ENCODE measurements at places on chromosomes 12 and 14.

- DNase-seq: no peak
Measured at GRCh38 chr12:13318231-13319015, 121.9 kb downstream of the EMP1 start.

DNA sequence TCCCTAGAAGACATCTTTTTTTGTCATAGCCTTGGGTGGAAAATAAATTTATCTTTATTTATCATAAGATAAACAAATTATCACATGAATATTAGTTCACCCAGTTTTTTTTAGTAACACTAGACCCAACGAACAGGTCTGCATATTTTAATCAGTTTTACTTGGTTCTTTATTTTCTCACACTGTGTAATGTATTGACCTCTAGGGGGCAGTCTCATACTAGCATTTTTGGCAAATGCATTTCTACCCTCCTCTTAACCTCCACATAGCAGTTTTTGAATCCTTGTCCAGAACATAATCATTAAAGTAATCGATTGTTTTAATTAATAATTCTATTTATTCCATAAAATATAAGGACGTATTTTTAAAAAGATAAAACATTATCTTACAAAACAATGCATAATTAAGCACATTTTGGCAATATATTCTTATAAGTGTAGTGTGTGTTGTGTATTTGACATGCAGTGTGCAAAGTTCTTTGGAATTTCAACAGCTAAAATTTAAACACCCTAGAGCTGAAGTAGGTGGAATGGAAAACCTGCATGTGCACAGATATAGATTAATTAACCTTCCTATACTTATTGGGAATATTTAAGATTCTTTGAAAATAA is 31.6 kb upstream of the PTPRQ start:
- no peak for DNase-seq

DNA sequence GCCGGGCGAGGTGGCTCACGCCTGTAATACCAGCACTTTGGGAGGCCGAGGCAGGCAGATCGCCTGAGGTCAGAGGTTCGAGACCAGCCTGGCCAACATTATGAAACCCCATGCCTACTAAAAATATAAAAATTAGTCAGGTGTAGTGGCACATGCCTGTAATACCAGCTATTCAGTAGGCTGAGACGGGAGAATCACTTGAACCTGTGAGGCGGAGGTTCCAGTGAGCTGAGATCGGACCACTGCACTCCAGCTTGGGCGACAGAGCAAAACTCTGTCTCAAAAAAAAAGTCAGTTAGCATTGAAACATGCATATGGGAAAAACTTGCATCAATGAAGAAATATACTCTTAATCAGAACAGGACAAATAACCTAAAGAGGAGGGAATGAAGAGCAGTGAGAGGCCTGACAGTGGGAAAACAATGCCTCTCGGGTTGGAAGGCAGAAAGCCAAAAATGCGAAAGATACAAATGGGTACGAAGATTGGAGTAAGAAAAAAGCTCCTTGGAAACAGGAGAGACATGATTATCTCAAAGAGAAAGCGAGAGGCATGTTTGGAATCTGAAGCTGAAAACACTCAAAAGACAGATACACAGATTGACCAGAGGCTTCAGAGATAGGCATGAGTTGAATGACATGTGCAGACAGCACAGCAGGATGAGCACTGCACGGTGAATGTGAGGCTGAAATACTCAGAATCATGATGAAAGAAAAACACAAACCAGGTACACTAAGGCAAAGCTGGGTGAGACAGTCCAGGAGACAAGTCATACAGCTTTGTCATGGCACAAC is 30.6 kb downstream of the RESF1 start:
- DNase-seq: no peak

DNA sequence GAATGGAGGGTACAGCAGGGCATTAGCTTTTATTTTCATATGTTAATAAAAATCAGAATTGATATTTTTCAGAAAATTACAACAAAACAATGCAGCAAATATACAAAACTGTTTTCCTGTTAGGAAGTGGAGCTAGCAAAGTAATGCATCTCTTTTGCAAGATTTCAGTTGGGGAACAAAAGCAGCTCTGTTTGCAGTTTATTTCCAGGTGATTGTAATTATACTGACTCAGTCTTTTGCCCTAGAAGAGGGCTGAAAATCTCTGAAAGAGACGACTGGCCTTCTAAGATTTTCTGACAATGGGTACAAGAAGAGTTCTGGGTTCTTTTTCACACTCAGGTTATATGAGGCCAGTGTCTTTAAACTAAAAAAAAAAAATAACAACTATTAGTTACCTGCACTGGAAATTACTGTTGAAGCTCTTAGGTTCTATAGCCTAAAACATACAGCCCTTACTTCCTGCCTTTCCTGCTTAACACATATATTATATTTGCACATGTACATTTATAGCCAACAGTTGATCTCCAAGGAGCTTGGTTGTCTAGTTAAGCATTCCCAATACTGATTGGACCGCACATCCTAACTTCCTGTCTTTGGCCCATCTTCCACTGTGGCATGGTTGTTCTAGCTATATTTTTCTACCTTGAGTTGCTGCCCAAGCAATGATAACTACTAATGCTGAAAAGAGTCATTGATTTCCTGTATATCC is 199.1 kb upstream of the KRR1 start:
- DNase-seq: no peak

DNA sequence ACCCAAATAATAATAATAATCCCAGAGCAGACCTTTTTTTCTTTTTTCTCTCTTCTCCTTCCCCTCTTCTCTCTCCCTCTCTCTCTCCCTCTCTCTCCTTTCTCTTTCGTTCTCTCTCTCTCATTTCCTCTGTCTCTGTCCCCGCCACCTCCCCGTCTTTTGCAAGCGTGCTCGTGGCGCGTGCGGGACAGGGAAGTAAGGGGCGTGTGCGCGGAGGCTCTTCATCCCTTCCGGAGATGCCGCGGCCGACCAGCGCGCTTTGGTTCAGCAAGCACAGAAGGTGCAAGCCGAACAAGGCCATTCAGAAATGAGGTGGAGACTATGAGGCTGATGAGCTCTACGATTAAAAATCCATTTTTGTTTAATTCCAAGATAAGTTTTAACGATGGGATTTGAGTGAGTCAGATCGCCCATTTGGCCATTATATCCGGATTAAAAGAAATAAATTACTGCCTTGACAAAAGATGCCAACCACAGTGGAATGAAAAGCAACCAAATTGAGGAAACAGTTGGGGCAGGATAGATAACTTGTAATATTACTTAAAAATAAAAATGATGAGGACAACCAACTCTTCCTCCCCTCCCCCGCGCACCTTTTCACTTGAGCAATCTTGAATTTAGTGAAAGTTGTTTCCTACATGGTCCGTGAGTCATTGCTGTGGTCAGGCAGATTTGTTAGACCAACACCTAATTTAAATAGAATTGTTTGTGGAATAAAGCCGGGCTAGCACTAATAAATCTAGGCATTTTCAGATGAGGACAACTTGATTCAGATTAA is 1.2 kb upstream of the AMIGO2 start:
- peak; percentile 43 for DNase-seq

- DNase-seq: no peak
Measured at GRCh38 chr12:30796891-30797371, 42.2 kb upstream of the CAPRIN2 start.

DNA sequence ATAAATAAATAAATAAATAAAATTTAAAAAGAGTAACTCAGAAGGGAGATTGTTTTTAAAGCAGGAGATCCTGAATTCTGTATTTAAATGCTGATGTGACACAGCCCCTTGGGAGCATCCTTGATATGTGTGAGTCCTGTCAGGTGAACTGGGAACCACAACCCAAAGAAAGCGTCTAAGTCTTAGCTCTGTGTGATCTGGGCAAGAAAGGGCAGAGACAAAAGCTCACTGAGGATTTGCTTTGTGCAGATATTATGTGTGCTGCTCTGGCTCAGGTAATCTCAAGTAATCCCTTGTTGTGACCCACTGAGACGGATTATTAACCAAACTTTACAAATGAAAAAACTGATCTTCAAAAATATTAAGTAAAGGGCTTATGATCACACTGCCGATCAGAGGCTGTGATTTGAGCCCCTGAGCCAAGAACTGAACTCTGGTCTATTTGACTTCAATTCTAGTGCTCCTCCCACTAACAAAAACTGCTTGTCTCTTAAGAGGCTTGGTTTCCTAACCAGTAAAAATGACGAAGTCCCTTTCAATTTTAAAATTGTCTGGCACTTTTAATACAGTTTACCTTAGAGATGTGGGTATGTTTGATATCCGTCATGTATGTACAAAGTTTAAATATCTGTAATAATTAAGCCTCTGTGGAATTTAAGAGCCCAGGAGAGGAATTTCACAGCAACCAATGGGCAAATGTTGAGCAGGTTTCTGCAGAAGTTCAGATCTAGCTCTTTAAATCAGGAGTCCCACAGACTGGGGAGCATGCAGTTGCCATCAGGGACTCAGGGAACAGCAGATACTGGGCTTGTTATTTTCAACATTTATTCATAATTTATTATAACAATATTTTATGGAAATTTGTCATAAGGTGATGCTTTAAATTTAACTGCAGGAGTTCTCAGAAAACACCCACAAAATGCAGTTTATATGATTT is 46.1 kb downstream of the CPM start:
- no peak for DNase-seq

- no peak for DNase-seq
Measured at GRCh38 chr14:69318901-69319475, 59.0 kb downstream of the GALNT16 start.

DNA sequence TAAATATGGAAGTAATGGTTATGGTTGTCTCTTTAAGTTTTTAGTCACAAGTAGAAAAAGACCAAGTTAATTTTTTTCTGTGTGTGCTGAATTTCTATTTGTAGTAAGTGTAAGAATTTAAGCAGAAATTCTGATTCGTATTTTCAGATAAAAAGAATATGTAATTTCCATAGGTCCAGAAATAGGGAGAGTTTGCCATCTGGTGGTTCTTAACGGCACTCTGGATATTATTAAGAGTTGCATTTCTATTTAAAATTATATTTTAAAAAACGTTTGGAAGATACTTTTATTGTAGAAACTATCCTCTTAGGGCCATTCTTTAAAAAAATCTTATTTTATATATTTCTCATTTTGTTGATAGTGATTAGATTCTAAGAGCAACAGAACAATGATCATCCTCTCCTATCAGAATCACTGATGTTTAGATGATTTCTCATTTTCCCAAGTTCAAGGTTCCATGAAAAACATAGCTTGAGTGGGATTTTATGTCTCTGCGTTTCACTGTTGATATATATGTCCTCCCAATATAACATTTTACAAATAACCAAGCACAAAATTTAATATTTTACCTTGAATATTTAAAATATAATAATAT is 88.3 kb downstream of the LRRK2 start:
- DNase-seq: no peak

GRCh38 chr12:101670007-101670671 is 27.3 kb upstream of the CHPT1 start:
- peak; percentile 47 for DNase-seq

- DNase-seq: no peak
Measured at GRCh38 chr12:15733136-15733535, 56.1 kb downstream of the EPS8 start.

- DNase-seq: no peak
Measured at GRCh38 chr12:125892276-125892675, 827.0 kb downstream of the AACS start.

DNA sequence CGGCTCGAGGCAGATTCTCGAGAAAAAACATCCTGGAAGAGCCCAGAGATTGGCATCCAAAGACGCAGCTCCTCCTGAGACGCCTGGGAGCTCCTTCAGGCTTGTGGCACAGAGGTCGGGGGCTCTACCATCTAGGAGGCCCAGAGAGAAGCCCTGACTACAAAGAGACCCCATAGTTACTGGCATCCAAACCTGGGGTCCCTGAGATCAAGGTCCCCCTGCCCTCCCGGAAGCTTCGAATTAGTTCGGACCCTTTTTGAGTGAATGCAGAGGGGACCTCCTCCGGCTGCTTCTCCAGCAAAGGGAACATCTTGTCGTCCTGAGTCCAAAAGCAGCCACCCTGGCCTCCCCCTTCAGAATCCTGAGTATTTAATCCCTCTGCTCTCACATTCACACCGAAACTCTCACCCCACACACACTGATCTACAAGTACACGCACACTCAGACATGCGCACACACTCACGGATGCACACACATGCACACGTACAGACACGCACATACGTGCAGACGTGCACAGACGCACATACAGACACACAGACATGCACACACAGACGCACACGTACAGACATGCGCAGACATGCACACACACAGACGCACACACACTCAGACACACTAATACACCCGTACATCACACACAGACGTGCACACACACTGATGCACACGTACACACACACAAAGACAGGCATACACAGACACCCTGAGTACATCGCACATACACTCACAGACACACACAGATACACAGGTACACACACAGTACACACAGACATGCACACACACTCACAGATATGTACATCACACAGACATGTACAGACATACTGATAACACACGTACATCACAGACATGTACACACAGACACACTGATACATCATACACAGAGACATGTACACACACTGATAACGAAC is 5.9 kb downstream of the ZNF605 start:
- DNase-seq: no peak

- DNase-seq: no peak
Measured at GRCh38 chr14:89185919-89186855, 230.8 kb downstream of the FOXN3 start.

DNA sequence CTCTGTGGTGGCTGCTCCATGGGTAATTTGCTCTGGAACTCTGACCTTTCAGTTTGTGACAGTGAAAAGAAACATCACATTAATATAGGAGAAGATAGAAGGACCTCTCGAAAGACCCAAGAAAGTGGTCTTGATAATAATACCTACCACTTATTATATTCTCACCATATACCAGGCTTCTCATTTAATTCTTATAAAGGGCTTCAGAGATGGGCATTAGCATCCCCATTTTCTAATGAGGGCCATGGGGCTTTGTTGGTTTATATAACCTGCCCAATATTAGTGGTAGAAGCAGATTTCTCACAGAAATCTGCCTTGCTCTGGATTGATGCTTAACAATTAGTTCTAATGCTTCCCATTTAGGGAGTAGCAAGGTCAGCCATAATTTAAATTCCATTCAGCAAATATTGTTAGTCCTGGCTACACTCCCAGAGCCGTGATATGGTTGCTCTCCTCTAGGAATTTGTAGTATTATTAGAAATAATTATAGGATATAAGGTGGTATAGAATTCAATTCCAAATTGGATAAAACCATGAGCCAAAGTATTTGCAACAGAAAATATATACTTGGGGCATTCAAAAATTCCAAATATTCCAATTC is 7.4 kb upstream of the AMIGO2 start:
- DNase-seq: no peak

- no peak for DNase-seq
Measured at GRCh38 chr12:89991807-89992590, 283.4 kb upstream of the ATP2B1 start.

All from naive thymus-derived CD4-positive, alpha-beta T cell (primary cell).